ENCODE measurements at places on chromosomes 4 and X.
A peak's percentile ranks its signal among the peaks of the same experiment; 100 is the strongest.

DNA sequence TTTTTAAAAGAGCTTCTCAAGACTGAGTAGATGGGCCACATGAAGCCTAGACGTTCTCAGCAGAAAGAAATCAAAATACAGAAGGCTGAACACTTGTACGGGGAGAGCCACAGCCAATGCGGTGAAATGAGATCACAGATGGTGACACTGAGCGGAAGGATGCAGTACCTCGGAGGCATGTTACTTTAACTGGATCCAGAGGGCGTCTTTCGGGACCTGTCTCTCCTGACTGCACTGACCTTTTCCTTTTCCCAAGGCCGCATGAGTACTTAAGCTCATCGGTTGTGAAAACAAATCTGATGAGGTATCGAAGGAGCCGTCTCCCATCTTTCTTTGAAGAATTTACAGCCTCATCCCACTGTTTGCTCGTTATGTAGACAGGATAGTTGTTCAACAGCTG is 32.6 kb downstream of the BEND4 start:
- no peak for DNase-seq

- no peak for DNase-seq
Measured at GRCh38 chr4:173317004-173317403, 17.2 kb downstream of the HMGB2 start.

- DNase-seq = no peak
Measured at GRCh38 chr4:789571-790465, 36.1 kb downstream of the CPLX1 start.

DNA sequence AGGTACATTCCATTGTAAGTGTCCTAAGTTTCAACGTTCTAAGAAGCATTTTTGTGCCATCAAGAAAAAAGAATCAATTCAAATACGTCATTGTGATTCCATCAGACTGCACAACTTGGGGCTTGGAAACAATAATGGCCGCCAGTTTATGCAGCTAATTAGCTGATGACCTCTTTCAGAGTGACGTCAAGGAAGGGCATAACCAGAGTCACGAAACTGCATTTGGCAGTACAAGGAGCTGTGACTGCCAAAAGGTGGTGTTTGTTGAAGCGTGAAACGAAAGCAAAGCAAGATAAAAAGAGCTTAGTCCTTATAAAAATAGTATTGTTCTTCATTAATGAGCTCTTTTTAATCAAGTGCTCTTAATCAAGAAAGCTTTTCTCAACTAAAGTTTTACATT is 81.1 kb upstream of the SH3RF1 start:
- DNase-seq = peak; percentile 80

- DNase-seq = no peak
Measured at GRCh38 chr4:11774346-11774745, 345.7 kb upstream of the HS3ST1 start.

DNA sequence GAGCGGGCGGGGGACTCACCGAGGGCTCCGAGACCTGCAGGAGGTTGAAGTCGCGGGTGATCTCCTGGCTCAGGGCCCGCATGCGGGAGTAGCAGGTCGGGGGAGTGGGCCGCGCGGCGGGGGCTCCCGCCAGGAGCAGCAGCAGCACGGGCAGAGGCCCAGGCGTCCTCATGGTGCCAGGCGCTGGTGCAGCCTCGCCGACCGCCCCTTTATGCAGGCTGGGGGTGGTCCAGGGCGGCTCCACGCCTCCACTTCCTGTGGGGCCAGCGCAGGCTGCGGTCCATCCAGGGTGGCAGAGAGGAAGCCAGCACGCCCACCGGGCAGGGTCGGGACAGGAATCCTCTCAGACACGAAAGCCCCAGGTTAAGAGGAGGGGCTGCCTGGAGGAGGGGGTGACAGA is at the start of gene CYTL1:
Gene CYTL1 (minus strand): TSS at position 185 of the 400 bp plus-strand sequence. CDS start 13 bp downstream, at position 172.
- no peak for DNase-seq

DNA sequence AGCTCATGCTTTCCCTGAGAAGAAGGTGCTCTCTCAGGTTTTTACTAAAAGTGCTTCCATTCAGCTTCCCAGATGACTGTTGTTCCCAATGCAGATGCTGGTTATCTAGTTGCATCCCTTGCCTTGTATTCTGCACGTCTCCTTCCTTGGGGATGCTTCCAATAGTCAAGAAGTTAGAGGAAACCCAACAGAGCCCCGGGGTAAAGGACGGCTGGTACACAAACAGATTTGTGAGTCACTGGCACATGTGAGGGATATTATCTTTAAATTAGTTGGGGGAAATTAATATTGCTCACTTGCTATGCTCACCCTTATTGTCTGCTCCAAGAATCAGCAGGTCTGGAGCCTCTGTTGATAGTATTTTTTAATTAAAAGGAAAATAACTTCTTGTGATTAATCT is 465.2 kb upstream of the BOD1L1 start:
- no peak for DNase-seq

GRCh38 chr4:26239801-26240200 is 81.0 kb upstream of the RBPJ start:
- no peak for DNase-seq

- peak; percentile 55 for DNase-seq
Measured at GRCh38 chrX:25015486-25016360, at the start of gene ARX. Gene ARX (minus strand): TSS chrX:25015965. CDS start chrX:25015737, 228 bp downstream.

DNA sequence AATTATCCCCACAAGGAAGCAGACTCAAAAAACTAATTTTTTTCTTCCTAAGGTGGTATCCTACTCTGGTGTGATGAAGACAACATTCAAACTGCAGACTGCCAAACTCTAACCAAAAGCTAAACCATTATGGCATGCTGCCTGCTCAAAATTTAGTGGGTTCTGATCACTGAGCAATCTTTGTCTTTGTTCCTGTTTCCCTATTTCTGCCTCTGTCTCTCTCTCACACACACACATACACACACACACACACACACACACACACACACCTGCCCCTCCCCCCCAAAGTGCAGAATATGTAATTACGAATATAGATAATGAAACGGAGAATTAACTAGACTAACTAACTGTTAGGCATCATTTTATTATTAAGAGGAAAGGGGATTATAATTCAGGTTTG is 1278.6 kb downstream of the PCDH7 start:
- DNase-seq = no peak

DNA sequence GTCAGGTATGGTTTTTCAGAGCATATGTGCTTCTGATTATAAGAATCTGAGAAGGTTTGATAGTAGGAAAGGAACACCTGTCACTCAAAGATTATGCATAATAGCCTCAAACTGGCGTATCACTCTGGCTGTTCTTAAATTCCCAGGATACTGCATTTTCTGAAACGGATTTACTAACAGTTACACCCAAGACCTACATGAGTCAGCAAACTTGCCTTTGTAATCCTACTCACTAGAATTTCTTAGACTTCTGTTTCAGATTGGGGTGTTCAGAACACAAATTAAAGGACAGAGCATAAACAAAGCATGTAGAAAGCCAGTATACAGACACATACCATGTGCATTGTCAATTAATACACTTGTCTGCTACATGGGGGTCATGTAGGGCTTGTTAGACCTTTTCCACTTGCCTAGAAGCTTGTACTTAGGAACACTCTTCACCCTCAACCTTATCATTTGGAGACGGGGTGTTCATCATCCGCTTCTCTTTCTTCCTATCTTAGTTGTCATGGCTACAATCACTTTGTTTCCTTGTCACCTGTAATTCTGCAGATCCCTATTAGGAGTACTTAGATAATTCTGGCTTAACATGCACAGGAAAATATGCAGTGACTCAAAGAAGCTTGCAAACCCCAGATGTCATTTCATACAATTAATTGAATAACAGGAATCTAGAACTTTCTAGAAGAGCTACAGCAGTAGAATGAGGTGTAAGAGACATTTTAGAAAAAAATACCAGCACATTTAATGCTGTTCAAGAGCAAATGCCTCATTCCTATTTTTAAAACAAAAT is 593.0 kb upstream of the TENM3 start:
- DNase-seq = no peak

DNA sequence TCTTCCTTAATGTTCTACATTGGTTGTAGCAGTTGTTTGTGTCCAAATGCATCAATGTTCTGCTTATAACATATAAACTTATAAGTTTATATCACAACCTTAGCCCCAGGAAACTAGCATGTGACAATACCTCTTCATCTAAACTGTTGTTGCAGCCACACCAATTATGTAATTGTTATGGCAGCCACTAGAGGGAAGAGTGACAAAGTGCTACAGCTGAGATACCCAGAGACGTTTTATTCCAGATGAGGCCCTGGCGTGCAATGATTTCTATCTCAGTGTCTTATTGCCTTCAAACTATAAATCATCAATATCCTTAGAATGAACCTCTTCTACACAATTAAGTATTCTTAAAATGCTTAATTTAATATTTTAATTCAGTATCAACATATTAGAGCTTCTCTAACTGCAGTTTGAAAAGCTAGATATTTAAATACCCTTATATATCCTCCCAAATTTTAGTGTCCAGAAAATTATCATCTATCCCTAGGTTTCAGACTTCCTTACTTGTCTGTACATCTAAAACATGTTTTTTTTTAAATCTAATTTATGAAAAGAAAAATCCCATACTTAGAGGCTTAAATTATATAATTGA is 171.6 kb downstream of the PCDH10 start:
- peak; percentile 20 for DNase-seq
